KBM-7 (cell line): ENCODE measurements at places on chromosomes 12 and 14.

DNA sequence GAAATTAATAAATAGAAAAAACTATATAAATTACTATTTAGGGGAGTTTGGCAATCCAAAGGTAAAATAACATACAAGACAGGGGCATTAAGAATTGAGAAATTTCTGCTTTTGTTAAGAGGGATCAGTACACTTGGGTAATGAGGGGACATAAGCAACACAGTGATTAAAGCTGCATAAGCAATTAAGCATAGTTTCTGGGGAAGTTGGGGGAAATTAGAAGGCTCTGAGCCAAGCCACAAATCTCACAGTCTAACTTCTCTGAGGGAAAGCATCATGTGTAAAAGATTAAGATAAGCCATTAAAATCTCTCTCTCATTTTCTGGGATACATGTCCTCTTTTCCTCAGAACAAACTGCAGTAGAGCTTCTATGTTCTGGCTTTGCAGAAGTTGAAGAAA, 533.9 kb upstream of the LRFN5 start:
- DNase-seq, result no peak

DNA sequence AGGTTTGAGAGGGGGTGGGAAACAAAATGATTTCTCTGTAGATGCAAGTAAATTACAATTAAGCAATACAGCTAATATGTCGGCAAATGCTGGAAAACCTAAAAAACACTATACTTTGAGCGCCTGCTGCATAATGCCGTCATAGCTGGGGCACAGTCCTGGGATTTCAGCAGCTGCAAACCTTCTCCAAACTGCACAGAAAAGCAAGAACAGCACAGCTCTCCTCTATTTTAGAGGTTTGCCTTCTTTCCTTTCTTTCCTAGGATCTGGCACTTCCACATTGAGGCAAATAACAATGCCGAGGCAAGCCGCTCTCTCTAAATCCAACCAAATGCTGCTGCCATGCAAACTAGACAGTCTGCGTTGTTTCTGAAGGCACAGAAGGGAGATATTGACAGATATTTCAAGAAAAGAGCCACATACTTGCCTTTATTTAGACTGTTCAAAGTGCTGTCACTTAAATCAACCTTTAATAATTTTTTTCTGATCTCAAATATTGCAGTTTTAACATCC, 287.1 kb upstream of the G2E3 start:
- no peak for DNase-seq

- DNase-seq, result no peak
Measured at GRCh38 chr12:110513842-110514241, 11.7 kb downstream of the RAD9B start.

GRCh38 chr12:132574271-132574996, 35.9 kb downstream of the LRCOL1 start:
- DNase-seq, result no peak

DNA sequence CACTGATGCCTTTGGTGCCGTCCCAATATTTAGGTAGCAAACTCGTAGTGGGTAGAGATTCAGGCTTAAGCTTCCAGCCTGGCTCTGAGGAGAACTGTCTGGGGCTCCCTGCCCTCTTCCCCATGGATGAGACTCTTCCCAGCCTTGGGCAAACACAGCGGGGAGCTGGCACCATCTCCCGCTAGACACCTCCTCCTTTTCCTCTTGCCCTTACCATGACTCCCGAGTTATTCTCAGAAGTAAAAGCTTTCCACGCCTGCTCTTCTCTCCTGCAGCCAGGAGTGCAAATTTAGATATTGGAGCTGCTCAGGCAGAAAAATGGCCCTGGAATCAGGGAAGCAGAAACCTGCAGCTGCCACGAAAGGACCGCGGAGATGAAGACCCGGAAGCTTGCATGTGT, 45.6 kb upstream of the RBM19 start:
- no peak for DNase-seq

DNA sequence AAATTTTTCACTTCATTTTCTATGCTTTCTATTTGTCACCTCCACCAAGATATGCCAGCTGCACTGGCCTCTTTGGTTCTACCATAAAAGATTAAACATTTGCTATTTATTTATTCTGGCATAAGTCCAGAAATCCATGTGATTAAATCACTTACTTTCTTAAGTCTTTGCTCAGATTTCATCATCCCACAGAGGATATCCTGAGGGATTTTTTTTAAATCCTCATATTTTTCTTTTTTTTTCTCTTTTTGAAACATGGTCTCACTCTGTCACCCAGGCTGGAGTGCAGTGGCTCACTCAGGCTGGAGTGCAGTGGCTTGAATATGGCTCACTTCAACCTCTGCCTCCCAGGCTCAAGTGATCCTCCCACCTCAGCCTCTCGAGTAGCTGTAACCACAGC, 645.4 kb upstream of the ATXN7L3B start:
- DNase-seq, result no peak

GRCh38 chr12:28033538-28033915, 61.0 kb upstream of the PTHLH start:
- no peak for DNase-seq
